ENCODE measurements at places on chromosomes 7 and 10. TPM values are rescaled to one million over a fixed set of nuclear protein-coding genes. Genes with fewer than 3 reads are reported as not detected.

Gene COL17A1
- not detected for total RNA-seq

Gene PLAC9
- not detected for total RNA-seq

Gene OR6V1
- total RNA-seq, result not detected

Gene ACTL6B
- not detected for total RNA-seq

Gene MBLAC1
- 0.89 TPM for total RNA-seq

Gene TRIL
- total RNA-seq, result 0.05 TPM

Gene HOXA3
- 5.8 TPM for total RNA-seq

Gene ZNF680
- 5.8 TPM for total RNA-seq

Gene SLC26A4
- 0.22 TPM for total RNA-seq

Gene SPDYE2B
- not detected for total RNA-seq

Gene CTNNA3
- total RNA-seq, result 0.23 TPM

Gene LRRD1
- not detected for total RNA-seq

Gene OR2A42
- not detected for total RNA-seq

Gene TACC2
- total RNA-seq, result 31.1 TPM

Gene HOXA6
- 8.3 TPM for total RNA-seq

Gene CDK5
- total RNA-seq, result 10.8 TPM

Gene PLCE1
- 0.32 TPM for total RNA-seq

Gene IGFBP1
- 2.4 TPM for total RNA-seq

Gene FXYD4
- total RNA-seq, result 0.50 TPM

Gene GBX1
- not detected for total RNA-seq

Gene SHH
- 7.9 TPM for total RNA-seq
